Colonic mucosa (tissue), 4 donors: ENCODE measurements at places on chromosomes 16 and 17. TPM values are rescaled to one million over a fixed set of nuclear protein-coding genes. Genes with fewer than 3 reads are reported as not detected.

DNA sequence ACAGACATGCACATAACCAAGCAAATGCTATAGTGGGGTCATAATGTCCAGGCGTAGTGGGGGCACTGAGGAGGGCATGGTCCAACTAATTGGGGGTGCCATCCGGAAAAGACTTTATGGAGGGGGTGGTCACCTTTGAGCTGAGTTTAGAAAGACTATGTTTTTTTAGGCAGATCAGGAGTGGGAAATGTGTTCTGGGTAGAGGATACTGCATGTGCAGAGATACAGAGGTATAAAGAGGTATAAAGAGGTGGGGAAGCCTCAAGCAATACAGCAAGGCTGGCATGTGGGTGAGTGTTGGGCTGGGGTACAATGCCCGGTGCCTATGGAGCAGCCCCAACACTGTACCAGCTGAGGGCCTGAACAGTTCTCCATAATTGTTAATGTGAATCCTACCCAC is 53.1 kb downstream of the SPACA3 start:
- H3K27ac ChIP-seq: no peak overlapping the region
- H3K27me3 ChIP-seq: no peaks in the 10 kb centered on the region
- no peak overlapping the region for H3K4me3 ChIP-seq

The KRT16 gene
- total RNA-seq: not detected

GRCh38 chr17:65474660-65475059 is 86.8 kb downstream of the AXIN2 start:
- H3K27me3 ChIP-seq: no peaks in the 10 kb centered on the region
- H3K27ac ChIP-seq: no peak overlapping the region
- no peaks in the 10 kb centered on the region for H3K4me1 ChIP-seq
- no peak for DNase-seq
- H3K4me3 ChIP-seq: no peak overlapping the region

The C17orf100 gene
- 1.5 TPM for total RNA-seq
